ENCODE measurements at places on chromosomes 12 and 14.

- DNase-seq, result peak; percentile 87
Observed at GRCh38 chr12:128586451-128587029, 237.2 kb downstream of the SLC15A4 start.

DNA sequence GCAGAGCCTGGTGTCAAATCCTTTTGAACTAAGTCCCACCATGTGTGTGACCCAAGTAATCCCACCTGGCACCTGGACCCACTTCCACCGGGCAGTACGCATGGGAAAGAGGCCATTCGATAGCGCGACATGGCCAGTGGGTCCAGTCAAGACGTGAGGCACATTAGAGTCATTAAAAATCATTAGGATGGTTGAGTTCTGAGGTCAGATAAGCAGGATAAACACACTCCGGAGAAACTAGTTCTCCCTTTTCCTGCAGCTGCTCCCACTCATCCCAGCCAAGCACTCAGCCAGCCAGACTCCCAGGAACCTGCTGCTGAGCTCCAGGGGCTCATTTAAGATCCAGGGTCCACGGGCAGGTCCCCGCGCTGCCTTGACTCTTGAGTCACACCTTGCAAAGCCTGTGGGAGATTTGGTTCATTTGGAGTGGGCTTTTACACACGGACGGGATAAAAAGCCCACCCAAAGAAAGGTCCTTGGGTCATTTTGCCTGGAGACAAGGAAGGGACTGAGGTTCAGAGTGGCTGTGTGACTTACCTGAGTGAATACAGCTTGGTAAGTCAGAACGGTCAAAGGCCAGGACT, 313.9 kb downstream of the BCL11B start:
- peak; percentile 44 for DNase-seq

- peak; percentile 69 for DNase-seq
Observed at GRCh38 chr14:23137192-23137812, 18.2 kb upstream of the CEBPE start.

DNA sequence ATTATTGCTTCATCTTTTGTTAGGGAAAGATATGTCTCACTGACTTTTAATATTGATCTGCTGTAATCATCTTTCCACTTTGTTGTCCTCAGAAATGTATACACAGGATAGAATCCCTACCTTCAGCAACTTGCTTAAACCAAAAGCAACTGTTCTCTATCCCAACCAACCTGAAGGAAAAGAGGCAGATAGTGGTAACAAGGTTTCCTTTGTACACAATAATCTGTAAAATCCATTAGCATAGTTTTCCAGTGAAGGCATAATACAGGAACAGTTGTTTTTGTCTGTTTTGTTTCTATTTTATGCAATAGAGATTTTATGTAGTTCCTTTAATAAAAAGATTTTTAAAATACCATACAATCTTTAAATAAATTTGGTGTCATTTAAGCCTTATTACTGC, 170.5 kb downstream of the PIK3C2G start:
- DNase-seq, result no peak

GRCh38 chr12:65155784-65156183, 13.6 kb upstream of the LEMD3 start:
- no peak for DNase-seq

- DNase-seq, result no peak
Observed at GRCh38 chr12:113860059-113860820, 105.9 kb downstream of the RBM19 start.

DNA sequence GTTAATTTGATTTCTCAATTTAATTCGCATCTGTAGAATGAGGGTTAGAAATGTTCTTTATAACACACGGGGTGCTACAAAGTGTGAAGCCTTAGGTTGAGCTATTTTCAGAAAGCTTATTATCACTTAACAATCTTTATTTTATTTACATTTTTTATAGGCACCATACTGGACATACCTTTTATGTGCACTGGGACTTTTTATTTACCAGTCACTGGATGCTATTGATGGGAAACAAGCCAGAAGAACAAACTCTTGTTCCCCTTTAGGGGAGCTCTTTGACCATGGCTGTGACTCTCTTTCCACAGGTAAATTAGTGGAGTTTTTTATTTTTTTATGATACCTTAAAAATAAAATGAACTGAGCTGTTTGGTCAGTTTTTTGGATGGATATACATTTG, 16.5 kb downstream of the CHPT1 start:
- no peak for DNase-seq

- no peak for DNase-seq
Observed at GRCh38 chr12:109940339-109940923, 40.4 kb downstream of the TCHP start.

GRCh38 chr12:110932046-110932445, 11.7 kb upstream of the MYL2 start:
- peak; percentile 7 for DNase-seq

GRCh38 chr12:93857991-93858447, 180.8 kb downstream of the CRADD start:
- peak; percentile 88 for DNase-seq

DNA sequence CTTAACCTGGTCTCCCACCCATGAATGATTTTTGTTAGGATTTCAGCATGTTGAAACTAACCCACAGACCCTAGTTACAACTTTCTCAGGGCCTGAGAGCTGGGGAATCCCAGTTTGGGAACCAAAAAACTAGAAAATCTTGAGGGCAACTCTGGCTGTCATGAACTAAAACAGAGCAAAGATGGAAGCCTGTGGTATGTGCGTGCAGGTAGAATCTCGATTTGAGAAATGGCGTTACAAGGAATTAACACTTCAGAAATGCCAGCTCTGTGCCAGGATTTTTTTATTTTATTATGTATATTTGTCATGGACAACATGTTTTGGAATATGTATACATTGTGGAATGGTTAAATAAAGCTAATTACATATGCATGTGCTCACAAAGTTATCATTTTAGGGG, 36.4 kb upstream of the BCL2L14 start:
- DNase-seq, result no peak

- DNase-seq, result peak; percentile 21
Observed at GRCh38 chr14:58296726-58297125, 1.6 kb upstream of the ARID4A start.

DNA sequence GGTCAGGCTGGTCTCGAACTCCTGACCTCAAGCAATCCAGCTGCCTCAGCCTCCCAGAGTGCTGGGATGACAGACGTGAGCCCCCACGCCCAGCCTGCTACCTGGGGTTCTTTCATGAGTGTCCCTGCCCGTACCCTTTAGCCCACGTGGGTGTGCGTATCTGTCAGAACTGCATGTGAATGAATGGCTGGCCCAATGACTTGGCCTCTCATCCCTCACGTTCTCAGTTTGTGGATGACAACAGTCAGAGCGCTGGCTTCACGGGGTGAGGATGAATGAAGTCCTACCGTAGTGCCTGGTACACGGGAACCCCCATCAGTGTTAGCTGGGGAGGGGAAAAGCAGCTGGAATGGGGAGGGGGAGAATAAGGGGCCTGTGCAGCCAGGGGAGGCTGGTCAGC, 16.1 kb upstream of the ZDHHC22 start:
- DNase-seq, result no peak

DNA sequence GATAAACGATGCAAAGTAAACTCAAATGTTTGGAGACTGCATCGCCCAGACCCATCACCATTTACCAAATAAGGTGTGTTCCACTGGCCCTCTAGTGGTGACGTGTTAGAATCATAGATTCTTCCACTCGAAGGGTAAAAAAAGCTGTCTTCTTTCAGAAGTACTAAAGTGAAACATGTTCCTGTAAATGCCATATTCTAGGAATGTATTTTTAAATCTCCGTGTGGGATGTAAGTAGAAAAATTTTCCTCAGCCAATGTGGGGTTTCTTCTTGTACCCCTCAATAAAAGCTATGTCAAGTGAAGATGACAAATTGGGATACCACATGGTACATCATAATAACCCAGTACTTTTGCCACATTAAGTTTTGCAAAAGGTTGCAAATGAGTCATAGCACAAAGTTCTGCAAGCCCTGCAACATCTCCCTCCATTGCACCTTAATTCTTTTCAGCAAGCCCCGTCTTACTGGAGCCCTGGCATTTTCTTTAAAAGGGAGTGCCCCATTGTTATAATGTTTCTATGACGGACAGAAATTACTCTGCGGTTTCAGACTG, 100.8 kb downstream of the CCER1 start:
- peak; percentile 85 for DNase-seq

DNA sequence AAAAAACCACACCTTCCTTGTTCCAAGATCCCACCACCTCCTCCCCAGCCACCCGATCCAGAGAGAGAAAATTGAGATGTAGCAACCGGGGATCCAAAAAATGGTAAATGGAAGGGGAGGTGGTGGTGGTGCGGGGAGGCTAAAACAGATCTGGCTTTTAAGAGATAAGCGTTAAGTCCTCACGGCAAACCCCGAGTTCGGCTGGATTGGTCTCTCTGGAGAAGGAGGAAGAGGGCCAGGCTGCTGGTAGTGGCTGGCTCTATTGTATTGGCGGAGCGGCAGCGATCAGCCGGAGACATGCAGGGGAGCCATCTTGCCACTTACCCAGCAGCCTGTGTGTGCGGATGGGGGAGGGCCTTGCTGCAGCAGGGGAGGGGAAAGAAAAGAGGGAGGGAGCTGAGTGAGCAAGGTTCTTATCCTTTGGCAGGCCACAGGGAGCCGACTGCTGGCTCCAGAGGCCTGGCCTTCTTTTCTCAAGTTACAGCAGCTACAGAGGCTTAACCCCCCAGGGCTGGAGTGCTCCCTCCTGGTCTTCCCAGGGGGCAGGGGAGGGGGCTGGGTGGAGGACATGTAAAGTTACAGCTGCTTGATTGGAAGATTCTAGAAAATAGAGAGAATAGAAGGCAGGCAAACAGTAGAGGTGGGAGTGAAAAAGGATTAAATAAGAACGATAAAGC, 14.1 kb upstream of the CDH24 start:
- DNase-seq, result peak; percentile 95

DNA sequence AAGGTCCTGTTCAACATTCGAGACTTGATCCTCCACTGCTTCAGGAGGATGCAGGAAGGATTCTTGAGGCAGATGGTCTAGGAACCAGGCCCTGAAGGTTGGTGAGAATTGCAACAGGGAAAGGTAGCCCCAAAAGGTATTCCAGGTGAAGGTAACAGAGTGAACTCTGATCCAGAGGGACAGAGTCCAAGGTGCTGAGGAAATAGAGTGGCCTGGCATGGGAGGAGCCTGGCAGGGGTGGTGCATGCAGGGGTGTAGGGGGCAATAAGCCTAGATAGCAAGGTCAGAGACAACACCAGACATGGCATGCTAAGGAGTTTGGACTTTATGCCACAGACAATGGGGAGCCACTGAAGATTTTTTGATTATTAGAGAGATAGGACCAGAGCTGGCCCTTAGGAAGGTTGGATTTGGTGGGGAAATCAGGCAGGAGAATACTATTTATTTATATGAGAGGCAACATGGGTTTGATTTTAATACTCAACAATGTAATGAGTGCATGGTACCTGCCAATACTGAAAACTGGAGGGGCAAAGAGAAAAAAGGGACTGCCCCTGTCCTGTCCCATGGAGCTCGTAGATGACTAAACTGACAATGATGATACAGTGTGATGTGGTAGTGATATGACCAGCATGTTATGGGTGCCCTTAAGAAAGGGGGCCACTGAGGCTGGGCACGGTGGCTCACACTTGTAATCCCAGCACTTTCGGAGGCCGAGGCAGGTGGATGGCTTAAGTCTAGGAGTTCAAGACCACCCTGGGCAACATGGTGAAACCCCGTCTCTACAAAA, 50.5 kb upstream of the TMED10 start:
- DNase-seq, result no peak

DNA sequence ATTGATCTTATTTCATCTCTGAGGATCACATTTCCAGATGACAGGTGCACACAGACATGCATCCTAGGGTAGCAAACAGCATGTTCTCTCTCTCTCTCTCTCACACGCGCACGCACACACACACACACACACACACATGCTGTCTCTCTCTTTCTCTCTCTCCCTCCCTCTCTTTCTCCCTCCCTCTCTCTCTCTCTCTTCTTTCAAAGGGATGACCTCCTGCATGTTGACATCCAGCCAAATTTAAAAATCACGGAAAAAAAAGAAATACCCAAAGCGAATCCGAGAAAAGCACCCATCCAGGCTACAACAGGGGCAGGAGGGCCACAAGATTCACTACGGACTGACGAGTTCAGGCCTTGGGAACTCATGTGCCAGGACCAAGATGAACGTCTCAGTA, 2.3 kb downstream of the KSR2 start:
- no peak for DNase-seq

- DNase-seq, result peak; percentile 69
Observed at GRCh38 chr12:27383429-27384260, 51.0 kb downstream of the BMAL2 start.

DNA sequence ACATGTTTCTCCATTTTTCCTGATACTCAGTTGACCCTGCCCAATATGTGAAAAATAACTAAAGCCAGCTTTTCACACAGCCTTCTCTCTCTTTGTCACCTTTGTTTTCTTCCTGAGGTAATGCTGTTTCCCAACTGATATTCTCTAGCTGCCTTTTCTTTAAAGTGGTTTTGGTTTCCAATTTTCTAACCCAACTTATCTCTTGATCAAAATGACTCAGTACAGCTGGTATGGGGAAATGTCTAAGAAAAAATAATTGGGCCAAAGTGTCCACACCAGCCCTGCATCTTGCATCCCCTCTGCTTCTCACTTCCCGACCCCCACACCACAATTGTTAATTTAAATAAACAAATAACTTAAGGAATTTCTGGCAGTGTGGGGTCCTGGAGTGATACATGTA, 193.8 kb downstream of the SYT1 start:
- no peak for DNase-seq

- DNase-seq, result no peak
Observed at GRCh38 chr14:31026077-31026449, at the start of gene STRN3. Gene STRN3 (minus strand): TSS chr14:31026379. CDS start chr14:31026185, 194 bp downstream.

DNA sequence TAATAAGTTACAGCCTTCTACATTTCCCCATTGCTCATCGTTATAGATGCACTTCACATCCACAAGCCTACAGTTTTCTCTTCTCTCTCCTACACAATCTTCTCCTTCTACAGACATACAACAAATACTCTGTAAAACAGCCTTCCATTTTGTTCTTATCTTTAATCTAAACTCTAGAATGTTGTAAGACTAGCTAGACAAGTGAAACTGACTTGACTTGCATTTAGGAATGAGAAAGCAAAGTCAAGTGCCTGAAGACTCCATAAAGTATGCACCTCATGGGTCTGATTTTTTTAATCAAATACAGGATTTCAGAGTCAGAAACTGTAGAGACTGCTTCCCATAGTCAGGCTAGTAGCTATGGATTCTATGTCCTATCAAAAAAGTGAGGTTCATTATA, 190.3 kb downstream of the KLHL28 start:
- peak; percentile 36 for DNase-seq

DNA sequence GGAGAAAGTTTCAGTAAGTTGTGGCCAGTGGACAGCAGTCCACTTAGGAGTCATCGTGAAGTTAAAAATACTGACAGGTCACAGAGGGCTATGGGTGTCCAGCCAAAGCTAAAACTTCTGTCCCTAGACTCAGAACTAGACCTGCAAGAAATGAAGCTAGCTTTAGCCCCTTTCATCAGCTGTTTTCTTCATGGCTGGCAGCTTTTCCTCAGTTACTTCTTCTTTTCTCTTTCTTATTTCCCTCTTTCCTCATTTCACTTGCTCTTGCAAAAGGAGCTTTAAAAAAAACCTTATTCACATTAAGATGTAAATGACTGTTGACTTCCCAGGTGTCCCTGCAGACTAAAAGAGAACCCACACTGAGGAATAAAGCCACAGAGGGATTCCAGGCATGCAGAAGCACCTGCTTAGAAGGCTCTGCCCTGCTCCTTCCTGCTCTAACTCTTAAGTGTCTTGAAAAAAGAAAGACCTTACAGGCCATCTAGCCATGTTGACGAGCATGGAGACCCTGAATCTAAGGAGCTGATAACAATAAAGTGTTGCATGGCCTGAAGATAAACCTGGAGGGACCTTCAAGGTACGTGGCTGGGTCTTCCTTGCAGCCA, 69.7 kb upstream of the CCND2 start:
- DNase-seq, result no peak

GRCh38 chr12:6947615-6948014, 3.5 kb upstream of the PTPN6 start:
- DNase-seq, result no peak

All from lung (tissue), 17 donors.